Kidney (tissue), 22 donors: ENCODE measurements at places on chromosomes 5 and 9.

- DNase-seq = peak; percentile 50
Observed at GRCh38 chr5:7394889-7395431, 978 bp upstream of the ADCY2 start.

- DNase-seq = no peak
Observed at GRCh38 chr5:15554542-15554941, 54.6 kb downstream of the FBXL7 start.

GRCh38 chr5:11607944-11608483, 296.2 kb downstream of the CTNND2 start:
- no peak for DNase-seq

GRCh38 chr9:135018306-135018915, 69.1 kb upstream of the OLFM1 start:
- DNase-seq = no peak

GRCh38 chr5:78506261-78507024, 142.1 kb downstream of the LHFPL2 start:
- no peak for DNase-seq

DNA sequence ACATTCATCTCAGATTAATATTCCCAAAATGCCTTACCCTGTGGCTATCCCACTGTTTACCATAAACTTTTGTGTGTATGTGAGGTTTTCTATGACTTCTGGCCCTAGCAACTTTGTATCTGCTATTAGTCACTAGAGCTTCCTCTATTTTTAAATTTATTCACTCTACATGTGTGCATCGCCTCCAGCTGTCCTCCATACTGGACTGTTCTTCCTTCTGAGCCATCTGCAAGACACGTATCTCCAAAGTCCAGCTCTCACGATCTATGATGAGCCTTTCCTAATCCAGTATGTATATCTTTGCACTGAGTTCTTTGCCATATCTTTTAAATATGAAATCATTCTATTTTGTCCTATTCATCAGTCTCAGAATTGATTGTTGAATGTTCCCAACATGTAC, 1.7 kb upstream of the GNG10 start:
- no peak for DNase-seq

GRCh38 chr5:36629729-36630128, 23.3 kb downstream of the SLC1A3 start:
- DNase-seq = no peak

DNA sequence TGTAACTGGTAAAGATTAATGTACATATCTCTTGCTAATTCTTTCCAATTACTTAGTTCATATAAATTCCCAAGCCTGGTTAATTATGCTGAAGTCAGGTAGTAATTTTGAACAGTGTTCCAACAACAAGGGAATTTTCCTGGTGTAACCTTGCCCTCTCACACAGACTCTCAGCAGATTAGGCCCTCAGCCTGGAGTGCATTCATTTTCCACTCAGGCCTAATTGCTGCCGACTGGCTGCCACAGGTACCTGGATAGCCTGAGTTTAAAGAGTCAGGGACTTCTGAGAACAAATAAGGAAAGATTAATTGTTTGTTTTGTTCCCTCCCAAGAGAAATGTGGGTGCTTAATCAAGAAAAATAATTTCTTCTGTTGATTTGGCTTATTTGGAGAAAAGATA, 71.4 kb downstream of the PPIC start:
- no peak for DNase-seq

- DNase-seq = no peak
Observed at GRCh38 chr5:137304226-137304874, 194.8 kb downstream of the SPOCK1 start.

DNA sequence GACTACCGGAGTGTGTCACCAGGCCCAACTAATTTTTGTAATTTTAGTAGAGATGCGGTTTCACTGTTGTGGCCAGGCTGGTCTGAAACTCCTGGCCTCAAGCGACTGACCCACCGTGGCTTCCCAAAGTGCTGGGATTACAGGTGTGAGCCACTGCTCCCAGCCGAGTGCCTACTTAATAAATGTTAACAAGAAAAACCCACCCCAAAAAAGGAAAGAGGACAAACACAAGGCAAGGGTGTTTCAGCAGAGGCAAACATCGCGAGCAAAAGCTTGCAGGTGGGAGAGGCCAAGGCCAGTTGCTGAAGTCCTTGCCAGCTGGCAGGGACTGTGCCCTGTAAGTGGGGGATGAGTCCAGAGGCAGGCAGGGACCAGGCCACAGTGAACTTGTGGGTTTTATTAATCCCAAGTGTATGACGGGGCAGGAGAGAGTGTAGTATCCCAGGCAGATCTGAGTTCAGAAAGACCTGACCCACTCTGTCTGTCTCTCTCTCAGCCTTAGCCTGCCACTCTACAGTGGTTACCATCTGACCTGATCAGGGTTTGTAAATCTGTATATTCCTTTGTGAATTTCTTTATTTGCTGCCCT, 6.4 kb upstream of the FPGS start:
- peak; percentile 42 for DNase-seq

DNA sequence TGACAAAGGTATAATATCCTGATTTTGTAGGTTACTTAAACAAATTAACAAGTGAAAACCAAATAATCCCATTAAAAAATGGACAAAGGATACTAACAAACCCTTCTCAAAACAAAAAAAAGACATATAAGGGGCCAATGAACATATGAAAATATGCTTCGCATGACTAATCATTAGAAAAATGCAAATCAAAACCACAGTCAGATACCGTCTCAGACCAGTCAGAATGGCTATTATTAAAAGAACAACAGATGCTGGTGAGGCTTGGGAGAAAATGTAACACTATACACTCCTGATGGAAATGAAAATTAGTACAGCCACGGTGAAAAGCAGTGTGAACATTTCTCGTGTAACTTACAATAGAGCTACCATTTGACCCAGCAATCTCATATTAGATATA, 1542.2 kb upstream of the CDH9 start:
- DNase-seq = no peak

DNA sequence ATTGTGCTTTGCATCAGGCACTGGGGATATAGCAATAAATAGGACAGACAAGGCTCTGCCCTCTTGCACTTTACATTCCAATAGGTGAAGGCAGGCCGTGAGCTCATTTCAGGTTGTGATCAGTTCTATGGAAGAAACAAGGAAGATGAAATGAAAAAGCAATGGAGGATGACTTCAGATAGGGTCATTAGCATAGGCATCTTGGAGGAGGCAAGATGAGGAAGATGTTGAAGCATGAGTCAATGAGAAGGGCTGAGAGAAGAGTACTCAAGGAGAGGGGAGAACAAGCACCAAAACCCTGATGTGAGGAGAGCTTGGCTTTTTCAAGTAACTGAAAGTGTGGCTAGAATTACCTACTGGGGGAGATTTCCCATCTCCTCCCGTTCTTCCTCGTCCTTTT, 5.0 kb upstream of the SPARC start:
- DNase-seq = no peak

DNA sequence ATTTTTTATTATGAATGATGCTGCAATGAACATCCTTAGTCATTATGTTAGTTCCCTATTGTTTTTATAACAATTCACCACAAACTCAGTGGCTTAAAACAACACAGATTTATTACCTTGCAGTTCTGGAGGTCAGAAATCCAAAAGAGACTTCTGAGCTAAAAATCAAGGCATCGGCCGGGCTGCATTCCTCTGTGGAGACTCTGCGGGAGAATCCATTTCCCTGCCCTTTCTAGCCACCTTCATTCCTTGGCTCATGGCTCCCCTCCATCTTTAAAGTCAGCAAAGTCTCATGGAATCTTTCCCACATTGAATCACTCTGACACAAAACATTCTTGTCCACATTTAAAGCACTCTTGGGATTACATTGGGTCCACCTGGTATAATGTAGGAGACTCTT, 38.6 kb downstream of the SNX18 start:
- no peak for DNase-seq

DNA sequence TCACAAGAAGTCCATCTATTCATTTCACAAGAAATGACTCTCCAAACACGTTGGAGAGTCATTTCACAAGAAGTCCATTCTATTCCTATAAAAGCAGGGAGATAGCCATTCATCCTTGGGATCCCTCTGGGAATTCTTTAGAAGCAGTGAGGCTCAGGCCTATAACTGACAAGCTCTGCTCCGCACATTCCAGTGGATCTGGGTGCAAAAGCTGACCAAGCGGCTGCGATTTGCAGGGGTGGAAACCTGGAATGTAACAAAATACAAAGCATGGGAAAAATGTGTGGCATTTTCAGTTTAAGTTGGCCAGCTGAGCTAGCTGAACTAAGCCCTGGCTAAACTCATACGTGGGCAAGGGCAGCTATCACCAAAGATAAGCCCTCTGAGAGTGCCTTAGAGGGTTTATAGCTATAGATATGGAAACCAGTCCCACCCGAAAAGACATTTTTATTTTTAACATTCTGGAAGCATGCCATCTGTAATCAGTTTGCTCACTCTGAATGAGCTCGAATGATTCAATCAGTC, 8.7 kb downstream of the TAS2R1 start:
- peak; percentile 7 for DNase-seq

DNA sequence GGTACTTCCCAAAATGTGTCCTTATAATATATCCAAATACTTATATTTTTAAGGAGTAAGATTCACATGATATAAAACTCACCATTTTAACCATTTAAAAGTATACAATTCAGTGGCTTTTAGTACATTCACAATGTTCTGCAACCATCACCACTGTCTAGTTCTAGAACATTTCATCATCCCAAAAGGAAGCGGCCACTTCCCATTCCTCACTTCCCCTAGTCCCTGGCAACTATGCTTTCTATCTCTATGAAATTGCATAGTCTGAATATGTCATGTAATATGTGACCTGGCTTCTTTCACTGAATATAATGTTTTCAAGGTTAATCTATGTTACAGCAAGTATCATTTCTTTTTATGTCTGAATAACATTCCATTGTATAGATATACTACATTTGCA, 615.1 kb upstream of the SGCD start:
- DNase-seq = no peak

GRCh38 chr5:37495210-37495609, 116.1 kb downstream of the WDR70 start:
- no peak for DNase-seq

DNA sequence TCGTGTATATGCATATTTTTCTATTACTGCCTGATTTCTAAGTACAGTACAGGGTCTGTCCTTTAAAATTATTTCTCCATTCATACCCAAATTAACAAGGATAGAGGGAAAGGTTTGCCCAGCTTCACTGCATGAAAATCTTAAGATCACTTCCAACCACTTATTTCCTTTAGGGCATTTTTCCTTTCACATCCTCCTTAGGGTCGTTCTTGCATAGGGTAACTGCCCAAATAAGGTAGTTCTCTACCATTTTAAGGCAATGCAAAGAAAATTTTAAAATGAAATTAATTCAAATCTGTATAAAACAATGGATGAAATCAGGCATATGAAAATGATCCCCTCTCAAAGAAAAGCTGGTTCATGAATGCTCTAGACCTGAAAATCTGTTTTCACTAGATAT, 4.1 kb upstream of the CDC20B start:
- no peak for DNase-seq

- DNase-seq = no peak
Observed at GRCh38 chr9:135228983-135229625, 141.6 kb downstream of the OLFM1 start.

GRCh38 chr9:31335529-31336234, 1048.8 kb upstream of the ACO1 start:
- no peak for DNase-seq

GRCh38 chr5:68884144-68884754, 209.6 kb upstream of the SLC30A5 start:
- DNase-seq = no peak

- no peak for DNase-seq
Observed at GRCh38 chr5:128842241-128842640, 123.0 kb upstream of the SLC27A6 start.

GRCh38 chr5:516980-517379, 7.3 kb downstream of the SLC9A3 start:
- DNase-seq = no peak

DNA sequence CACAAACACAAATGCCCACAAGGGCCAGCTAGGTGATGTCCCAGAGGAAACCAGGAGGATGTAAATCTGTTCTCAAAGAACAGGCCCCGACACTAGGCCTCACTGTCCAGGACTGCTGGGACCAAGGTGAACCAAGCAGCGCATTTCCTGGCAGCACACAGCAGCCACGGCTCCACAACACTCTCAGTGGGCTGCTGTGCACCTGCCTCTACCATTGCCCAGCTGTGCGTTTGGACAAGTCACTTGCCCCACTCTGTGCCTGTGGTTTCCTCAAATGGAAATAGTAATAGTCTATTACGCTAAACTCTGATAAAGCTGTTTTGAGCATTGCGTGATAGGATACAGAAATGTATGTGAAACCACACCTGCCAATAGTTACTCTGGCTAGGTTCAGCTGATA, 544.5 kb downstream of the BNC2 start:
- DNase-seq = no peak

GRCh38 chr5:472656-473550, 29.9 kb downstream of the EXOC3 start:
- DNase-seq = peak; percentile 89

DNA sequence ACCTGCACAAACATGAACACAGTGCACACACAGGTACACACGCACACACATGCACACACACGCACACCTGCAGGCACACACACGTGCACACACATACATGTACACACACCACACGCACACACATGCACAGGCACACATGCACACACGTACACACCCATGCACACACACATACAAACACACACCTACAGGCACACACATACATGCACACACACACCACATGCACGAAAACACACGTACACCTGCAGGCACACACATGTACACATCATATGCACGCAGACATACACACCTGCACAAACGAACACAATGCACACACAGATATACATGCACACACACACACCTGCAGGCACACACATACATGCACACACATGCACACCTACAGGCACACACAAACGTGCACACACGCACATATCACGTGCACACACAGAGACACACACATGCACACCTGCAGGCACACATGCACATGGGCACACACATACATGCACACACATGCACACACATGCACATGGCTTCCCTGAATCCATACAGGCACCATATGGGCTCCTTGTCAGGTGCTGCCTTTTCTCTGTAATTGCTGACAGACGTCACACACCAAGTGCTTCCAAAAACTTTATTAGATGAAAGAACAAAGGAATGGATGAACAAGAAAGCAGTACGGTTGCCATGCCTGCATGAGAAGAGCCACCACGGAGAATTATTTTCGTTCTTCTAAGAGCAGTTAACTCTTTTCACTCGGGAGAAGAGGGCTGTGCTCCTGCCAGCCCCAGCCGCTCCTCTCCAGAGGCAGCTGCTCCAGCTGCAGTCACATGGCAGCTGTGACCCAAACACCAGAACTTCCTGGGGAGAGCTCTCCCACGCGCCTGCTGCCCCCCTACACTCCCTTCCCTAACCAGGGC, 57.2 kb downstream of the EXD3 start:
- peak; percentile 29 for DNase-seq

- DNase-seq = no peak
Observed at GRCh38 chr5:35736280-35736679, 118.6 kb downstream of the SPEF2 start.
